Neuronal stem cell (in vitro differentiated cells): ENCODE measurements at places on chromosomes 1 and 21.

DNA sequence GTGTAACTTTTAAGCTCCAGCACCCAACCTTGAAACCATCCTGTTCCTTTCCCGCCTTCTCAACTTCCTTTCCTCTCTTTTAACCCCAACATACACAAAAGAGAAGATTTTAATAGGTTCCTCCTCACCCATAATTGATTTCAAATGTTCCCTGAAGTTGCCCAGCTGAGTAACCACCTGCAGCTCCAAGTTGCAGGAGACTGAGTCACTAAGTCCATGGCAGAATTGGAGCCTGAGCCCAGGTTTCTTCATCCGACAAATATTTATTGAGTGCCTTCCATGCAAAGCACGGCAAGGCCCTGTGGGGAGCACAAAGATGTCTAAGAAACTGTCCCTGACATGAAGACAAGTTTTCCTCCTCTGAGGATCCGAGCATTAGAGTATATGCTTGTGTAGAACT, 97.7 kb downstream of the PAPPA2 start:
- no peak overlapping the region for H3K27ac ChIP-seq
- H3K4me3 ChIP-seq, result no peak overlapping the region
- no peaks in the 10 kb centered on the region for H3K36me3 ChIP-seq
- no peaks in the 10 kb centered on the region for H3K27me3 ChIP-seq
- H3K4me1 ChIP-seq, result no peaks in the 10 kb centered on the region

GRCh38 chr1:207762622-207763021, 10.8 kb downstream of the CD46 start:
- no peaks in the 10 kb centered on the region for H3K4me1 ChIP-seq
- no peaks in the 10 kb centered on the region for H3K27me3 ChIP-seq
- DNase-seq, result no peak
- no peak overlapping the region for H3K27ac ChIP-seq
- peaks cover 100% of the 10 kb centered on the region for H3K36me3 ChIP-seq

DNA sequence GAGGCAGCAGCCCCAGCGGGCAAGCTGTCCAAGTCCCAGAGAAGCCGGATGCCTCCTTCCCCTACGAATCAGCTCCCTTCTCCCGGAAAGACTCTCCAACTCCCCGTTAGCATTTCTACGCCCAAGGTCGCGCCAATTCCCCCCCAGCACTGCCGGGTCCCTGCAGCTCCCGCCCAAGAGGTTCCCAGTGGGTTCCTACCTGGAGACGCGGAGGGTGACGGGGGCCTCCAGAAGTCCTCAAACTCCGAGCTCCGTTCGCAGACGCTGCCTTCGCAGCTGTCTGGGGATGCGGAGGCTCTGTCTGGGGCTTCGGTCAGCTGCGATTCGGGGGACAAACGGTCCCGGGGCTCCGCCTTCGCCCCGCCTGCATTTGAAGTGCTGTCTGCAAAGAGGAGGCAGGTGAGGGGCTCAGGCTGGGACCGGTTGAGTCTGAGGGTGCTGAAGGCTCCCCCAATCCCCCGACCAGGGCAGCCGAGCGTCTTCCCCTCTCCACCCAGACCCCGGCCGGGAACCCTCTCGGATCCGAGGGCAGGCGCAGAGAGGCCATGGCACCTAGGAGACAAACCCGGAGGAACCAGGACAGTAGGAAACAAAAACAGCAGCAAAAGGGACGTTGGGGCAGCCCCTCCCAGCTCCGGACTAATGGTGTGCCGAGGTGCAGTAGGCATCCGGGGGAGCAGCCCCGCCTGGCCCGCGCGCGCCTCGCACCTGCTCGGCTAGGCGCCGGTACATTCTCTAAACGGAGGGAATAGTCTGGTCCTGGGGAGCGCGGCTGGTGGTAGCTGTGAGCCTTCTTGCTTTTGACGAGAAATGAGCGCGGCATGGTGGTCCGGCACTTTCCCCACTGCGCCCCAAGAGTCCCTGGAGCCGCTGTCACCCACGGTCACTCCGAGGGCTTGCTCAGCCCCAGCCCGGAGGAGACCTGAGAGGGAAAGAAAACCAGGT, 3.8 kb downstream of the GFI1 start:
- no peak overlapping the region for H3K27ac ChIP-seq
- H3K27me3 ChIP-seq, result peaks cover 99% of the 10 kb centered on the region
- no peak overlapping the region for H3K4me3 ChIP-seq
- no peaks in the 10 kb centered on the region for H3K36me3 ChIP-seq
- DNase-seq, result peak; percentile 37
- peaks cover 27% of the 10 kb centered on the region for H3K4me1 ChIP-seq

DNA sequence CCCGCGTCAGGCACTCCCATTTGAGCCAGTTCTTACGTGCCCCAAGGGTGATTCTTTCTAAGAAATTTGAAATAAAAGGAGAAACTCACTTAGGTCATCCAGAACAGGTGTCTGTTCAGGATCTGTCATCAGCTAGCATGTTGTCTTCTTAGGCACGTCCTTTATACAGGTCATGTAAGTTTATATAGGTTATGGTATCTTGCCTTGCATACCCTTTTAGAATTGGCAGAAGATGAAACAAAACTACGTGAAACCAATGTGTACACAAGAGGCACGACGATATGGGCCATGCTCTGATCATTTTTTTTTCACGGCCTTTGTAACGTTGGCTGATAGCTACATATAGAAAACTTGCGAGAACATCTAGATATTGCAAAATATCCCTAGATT, 579 bp upstream of the GTF2B start:
- no peak for DNase-seq
- H3K27ac ChIP-seq, result no peak overlapping the region
- peak overlapping the region; percentile 71 for H3K4me3 ChIP-seq
- H3K36me3 ChIP-seq, result peaks cover 17% of the 10 kb centered on the region

GRCh38 chr1:173337126-173337525, 130.0 kb upstream of the TNFSF4 start:
- H3K36me3 ChIP-seq, result no peaks in the 10 kb centered on the region
- DNase-seq, result no peak
- H3K27ac ChIP-seq, result no peak overlapping the region
- H3K4me1 ChIP-seq, result peaks cover 2% of the 10 kb centered on the region
- H3K4me3 ChIP-seq, result no peak overlapping the region

DNA sequence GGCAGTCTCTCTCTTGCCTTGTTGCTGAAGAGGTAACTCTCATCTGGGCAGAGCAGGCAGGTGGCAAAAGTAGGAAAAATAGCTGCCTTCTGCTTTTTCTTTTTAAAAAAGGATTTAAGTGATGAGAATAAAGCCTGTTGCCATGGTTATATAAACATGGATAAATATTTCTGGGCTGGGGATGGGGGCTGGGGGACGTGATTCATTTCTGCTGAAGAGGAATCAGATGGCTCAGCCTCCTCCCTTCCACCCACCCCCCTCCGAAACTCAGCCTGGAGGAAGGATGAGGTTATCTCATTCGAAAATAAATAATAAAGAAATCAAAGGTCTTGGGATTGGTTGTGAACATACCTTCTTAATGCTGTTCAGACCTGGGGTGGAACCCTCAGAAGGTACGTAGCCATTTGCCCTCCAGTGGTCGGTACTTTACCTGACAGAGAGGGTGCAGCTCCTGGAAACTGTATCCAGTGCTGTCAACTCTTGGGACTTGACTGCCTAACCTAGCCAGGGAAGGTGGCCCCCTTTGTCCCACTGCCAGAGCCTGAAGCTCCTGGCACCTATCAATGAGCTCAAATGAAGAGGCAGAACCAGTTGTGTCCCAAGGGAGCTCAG, 3.8 kb upstream of the INKA2 start:
- DNase-seq, result no peak
- peaks cover 9% of the 10 kb centered on the region for H3K4me1 ChIP-seq
- peaks cover 2% of the 10 kb centered on the region for H3K27me3 ChIP-seq
- no peak overlapping the region for H3K27ac ChIP-seq
- no peak overlapping the region for H3K4me3 ChIP-seq

DNA sequence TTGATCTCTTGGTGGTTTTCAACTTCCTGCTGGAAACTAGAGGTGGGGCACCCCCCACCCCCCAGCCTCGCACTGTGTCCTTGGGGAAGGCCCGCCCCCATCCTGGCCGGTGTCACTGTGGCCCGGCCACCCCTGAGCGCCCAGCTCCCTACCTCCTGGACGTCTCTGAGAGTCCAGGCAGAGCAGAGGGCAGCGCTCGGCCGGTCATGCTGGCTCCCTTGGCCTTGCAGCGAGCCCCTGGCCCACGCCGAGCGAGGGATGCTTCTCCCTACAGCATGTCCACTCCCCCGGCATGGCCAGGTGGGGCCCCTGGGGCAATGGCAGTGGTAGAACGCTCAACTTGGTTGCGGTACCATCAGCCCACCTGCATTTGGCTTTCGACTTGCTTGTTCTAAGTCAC, 28.7 kb upstream of the TRAPPC10 start:
- DNase-seq, result no peak
- no peaks in the 10 kb centered on the region for H3K36me3 ChIP-seq
- H3K27me3 ChIP-seq, result no peaks in the 10 kb centered on the region
- peaks cover 7% of the 10 kb centered on the region for H3K4me1 ChIP-seq
- no peak overlapping the region for H3K4me3 ChIP-seq

DNA sequence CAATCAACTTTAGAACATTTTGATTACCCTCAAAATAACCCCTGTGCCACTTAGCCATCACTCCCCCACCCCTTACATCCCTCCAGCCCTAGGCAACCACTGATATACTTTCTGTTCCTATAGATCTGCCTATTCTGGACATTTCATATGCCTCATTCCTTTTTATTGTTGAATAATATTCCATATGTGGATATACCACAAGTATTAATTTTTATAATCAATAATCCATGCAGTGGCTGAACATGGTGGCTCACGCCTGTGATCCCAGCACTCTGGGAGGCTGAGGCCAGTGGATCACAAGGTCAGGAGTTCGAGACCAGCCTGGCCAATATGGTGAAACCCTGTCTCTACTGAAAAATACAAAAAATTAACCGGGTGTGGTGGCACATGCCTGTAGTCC, 20.1 kb upstream of the MED18 start:
- peaks cover 3% of the 10 kb centered on the region for H3K27me3 ChIP-seq
- no peak overlapping the region for H3K27ac ChIP-seq
- no peak for DNase-seq
- H3K4me1 ChIP-seq, result no peaks in the 10 kb centered on the region
- no peak overlapping the region for H3K4me3 ChIP-seq

DNA sequence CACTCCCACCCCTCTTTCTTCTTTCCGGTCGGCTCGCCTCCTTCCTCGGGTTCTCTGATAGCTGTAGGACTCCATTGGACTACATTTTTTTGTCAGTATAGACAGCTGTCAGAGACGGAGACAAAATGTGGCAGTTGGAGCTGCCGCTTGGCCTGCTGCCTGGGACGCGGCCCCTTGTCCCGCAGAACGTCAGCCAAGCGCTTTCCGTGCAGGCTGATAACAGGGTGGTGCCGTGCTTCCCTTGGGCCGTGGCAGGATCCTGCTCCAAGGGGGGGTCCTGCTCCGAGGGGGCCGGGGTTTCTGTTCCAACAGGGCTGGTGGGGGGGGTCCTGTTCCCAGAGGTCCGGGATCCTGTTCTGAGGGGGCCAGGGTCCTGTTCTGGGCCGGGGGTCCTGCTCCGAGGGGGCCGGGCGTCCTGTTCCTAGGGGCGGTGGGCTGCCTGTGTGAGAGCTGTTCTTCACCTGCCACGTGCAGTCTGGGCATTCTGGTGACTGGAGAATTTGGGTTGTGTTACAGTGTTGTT, 4.9 kb downstream of the SKI start:
- H3K27me3 ChIP-seq, result no peaks in the 10 kb centered on the region
- H3K27ac ChIP-seq, result no peak overlapping the region
- no peak for DNase-seq
- H3K36me3 ChIP-seq, result peaks cover 51% of the 10 kb centered on the region

DNA sequence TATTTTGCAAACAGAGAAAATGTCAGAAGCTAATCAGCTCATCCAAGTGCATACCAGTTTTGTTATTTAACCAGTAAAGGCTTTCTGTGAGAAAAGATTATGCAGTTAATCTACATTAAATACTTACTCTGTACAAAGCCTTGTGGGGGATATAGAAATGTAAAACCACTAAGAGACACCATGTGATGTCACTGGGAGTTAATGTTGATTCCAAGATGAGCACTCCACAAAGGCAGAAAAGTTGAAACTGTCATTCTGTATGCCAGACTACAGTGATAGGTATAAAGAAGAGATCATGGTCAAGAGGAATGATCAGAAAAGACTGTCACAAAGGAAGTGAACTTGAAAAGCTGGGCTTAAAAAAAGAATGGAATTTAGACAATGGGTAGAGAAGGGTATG, 100.3 kb upstream of the SGIP1 start:
- H3K4me1 ChIP-seq, result no peaks in the 10 kb centered on the region
- DNase-seq, result no peak
- H3K4me3 ChIP-seq, result no peak overlapping the region
- H3K27ac ChIP-seq, result no peak overlapping the region
- H3K36me3 ChIP-seq, result no peaks in the 10 kb centered on the region

DNA sequence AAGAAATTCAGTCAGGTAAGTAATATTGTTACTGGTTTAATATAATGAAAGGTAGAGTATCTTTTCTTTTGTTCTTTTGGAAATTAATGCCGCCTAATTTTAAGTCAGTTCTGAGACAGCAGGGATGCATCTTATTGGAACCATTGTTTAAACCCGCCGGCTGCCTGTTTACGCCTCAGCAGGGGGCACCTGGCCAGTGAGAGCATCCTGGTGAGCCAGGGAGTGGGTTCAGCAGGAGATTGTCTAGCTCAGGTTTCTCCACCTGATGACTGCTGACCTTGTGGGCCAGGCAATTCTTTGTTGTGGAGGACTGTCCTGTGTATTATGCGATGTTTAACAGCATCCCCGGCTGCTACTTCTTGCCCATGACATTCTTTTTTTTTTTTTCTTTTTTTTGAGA, 30.2 kb downstream of the CHAF1B start:
- peaks cover 90% of the 10 kb centered on the region for H3K36me3 ChIP-seq
- H3K27me3 ChIP-seq, result no peaks in the 10 kb centered on the region
- H3K27ac ChIP-seq, result no peak overlapping the region
- H3K4me1 ChIP-seq, result no peaks in the 10 kb centered on the region
- no peak overlapping the region for H3K4me3 ChIP-seq
- DNase-seq, result no peak

GRCh38 chr1:162990665-162991064, 78.5 kb upstream of the RGS4 start:
- DNase-seq, result no peak
- no peak overlapping the region for H3K27ac ChIP-seq
- H3K36me3 ChIP-seq, result no peaks in the 10 kb centered on the region
- H3K4me1 ChIP-seq, result no peaks in the 10 kb centered on the region
- no peaks in the 10 kb centered on the region for H3K27me3 ChIP-seq

- no peaks in the 10 kb centered on the region for H3K36me3 ChIP-seq
- no peak for DNase-seq
- no peak overlapping the region for H3K27ac ChIP-seq
- H3K4me3 ChIP-seq, result no peak overlapping the region
- peaks cover 10% of the 10 kb centered on the region for H3K4me1 ChIP-seq
Measured at GRCh38 chr1:53130598-53130877, 11.9 kb downstream of the SLC1A7 start.
